ENCODE measurements at places on chromosomes 3 and 15.
A peak's percentile ranks its signal among the peaks of the same experiment; 100 is the strongest.

DNA sequence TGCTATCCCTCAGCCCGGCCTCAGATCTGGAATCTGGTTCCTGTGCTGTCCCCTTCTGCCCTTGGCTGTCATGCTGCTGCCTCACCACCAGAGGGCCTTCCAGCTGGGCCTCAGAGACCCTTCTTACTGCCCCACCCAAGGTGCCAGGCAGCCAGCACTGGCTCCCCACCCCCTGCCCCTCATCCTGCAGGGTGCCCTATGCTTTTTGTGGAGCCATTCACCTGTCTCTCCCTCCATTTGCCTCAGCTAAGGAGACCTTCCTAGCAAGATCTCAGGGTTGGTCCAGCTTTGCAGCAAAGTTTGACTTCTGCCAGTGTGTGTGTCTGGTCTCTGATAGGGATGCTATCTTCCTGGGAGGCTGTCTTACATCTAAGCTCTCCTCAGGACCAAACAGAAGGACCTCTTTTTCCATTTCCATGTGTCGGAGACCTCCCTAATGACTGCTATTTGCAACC, 1.9 kb upstream of the VWA5B2 start:
- DNase-seq, result peak; percentile 19

- DNase-seq, result no peak
These were observed 164.5 kb downstream of the MEGF11 start for GRCh38 chr15:66089049-66089448.

DNA sequence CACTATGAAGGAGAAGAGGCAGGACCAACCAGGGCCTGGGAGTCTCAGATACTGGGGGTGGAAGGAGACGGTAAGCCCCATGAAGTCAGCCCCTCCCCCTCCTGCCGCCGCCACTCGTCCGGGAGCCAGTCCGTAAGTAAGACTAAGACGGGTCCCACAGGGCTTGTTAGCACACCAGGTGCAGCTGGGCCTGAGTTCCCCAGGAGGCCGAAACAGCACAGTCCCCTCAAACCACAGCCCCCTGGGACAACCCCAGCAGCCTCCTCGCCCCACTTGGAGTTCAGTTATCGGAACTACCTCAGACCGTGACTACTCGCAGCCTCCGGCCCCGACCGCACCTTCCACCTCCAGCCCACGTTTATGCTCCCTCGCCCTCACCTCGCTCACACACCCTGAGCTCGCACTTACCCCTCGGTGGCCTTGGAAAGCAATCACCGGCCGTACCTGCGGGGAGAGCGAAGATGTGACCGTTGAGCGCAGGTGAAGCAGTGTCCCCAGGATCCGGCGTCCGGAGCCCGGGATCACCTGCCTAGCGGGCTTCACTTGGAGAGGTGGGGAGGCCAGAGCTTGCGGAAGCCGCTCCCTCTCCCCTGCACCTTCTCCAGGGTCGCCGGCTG, 557 bp downstream of the ELL3 start:
- no peak for DNase-seq

- no peak for DNase-seq
These were observed 3.3 kb downstream of the CNTN3 start for GRCh38 chr3:74611206-74611605.

- DNase-seq, result peak; percentile 39
These were observed at the start of gene GRAMD2A for GRCh38 chr15:72197460-72198355. Gene GRAMD2A (minus strand): TSS chr15:72197787.

- no peak for DNase-seq
These were observed 175.0 kb downstream of the UBE2E2 start for GRCh38 chr3:23377928-23378672.

DNA sequence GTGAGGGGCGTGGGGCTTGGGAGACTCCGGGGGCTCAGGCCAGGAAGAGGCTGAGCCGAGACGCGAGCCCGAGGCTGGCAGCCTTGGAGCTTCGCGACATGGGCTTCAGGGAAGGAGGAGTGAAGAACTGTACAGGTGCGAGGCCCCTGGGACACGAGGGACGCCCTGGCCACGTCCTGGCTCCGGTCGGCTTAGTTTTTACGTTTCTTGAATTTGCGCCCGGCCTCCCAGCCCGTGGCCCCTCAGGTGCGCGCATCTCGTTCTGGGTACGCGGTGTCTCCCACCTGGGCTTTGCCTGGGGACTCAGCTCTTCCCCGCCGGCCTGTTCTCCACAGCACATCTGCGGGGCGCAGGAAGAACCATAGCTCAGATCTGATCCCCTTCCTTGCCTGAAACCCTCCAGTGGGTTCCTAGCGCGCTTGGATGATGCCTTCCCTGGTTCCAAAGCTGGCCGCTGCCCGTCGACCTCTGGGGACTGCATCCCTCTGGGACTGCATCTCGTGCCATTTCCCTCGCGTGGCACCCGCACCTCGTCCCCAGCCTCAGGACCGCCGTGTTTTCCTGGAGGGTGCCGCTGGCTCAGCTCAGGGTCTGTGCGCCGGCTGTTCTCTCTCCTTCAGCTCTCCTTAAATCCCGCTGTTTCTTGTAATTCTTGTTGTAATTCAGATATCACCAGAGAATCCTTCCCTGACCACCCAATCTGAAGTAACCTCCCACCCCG, 614 bp downstream of the CHCHD6 start:
- DNase-seq, result no peak

DNA sequence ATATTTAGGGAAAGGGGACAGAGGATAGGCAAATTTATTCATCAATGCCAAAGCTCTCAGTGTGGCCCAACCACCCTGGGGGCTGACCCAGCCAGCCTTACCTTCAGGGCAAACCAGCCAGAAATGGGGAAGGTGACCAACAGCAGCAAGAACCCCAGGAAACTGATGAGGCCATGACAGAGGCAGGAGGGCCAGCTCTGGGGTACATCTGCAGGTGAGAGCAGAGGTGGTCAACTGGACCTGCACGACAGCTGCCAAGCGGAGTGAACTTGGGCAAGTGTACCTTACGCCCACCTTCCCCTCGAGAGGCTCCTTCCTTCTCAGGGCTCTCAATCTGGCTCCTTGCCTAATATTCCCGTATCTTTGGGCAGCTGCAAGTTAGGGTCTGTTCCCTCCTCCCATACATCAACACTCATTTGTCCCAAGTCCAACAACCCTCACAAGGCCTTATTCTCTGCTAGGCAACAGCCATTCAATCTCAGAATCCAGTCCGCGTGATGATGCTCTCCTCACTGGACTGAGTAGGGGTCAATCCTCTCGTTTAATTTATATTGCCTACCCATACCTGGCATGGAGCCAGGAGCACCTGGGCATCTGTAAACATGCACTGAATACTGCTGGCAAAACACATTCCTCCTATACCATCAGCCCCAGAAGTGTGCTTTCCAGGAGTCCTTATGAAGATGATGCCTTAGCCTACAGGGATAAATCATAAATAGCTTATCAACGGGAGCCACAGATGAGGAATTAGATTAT, 1.7 kb downstream of the STOML1 start:
- no peak for DNase-seq

Data from fibroblast of mammary gland (primary cell).